Stimulated activated CD4-positive, alpha-beta T cell treated with anti-CD3 and anti-CD28 coated beads, TNF-alpha, amount 100 ng/mL, for 24 hours (primary cell): ENCODE measurements at places on chromosomes 3 and 15.

DNA sequence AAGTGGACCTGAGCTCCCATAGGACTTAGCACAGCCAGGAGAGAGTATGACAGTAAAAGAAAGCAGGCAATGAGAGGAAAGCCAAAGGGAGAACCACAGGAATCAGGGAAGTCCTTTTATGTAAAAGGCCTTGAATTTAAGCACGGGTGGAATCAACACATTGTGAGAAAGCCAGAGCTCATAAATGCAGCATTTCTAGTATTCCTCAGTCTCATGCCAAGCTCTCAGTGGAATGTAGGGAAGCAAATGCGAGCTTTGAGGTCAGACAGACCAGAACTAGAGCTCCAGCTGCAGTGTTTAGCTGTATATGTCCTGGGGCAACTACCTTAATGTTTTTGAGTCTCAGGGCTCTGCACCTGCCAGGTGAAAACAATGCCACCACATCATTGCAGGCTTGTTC lies 132.1 kb upstream of the TRIM42 start:
- DNase-seq: no peak

DNA sequence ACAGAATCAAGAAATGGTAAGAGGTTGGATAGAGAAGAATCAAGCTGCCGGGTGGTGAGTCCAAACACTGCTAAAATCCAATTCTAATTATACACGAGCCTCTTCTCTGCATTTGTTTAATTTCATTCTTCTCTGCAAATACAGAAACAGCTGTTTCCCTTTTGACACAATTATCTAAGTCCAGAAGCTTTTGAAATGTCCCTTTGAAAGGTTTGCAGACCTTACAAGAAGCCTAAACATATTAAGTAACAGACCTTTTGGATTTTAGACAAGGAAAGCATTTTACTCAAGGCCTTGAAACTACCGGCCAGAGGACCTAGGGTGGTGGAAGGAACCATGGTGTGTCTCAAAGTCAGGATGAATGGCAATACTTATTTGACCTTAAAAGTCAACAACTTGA lies 403.8 kb upstream of the ADAMTS9 start:
- DNase-seq: no peak

- no peak for DNase-seq
Observed at GRCh38 chr3:173644086-173645082, 246.8 kb downstream of the NLGN1 start.

DNA sequence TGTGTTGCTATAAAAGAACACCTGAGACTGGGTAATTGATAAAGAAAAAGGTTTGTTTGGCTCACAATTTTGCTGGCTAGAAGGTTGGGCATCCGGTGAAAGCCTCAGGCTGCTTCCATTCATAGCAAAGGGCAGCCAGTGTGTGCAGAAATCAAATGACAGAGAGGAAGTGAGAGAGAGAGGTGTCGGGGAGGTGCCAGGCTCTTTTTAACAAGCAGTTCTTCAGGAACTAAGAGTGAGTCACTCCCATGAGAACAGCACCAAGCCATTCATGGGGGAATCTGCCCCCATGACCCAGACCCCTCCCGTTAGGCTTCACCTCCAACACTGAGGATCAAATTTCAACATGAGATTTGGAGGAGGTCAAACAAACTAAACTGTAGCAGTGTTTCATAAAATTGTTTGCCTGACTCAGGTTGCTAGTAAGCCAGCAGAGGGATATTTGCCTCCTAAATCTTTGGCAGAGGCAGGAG lies 4.5 kb upstream of the PARP15 start:
- peak; percentile 15 for DNase-seq

DNA sequence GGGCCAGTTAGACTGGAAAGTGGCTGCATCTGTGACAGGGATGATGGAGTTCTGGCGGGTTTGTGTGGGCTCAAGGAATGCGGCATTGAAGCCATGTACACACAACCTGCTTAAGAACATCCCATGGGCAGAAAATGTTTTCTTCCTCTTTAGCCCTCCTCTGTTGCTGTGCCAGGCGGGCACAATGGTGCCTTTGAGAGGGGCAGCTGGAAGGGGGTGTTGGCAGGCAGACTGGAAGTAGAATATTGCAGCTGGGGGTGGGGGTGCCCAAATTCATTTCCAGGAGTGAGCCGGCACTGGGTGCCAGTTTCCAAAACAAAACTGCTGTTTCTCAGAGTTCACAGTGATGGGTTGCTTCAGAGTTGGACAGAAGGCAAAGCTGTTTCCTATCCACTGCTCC lies 91.8 kb upstream of the ETV5 start:
- no peak for DNase-seq

GRCh38 chr3:13528217-13528867 lies 20.6 kb upstream of the FBLN2 start:
- no peak for DNase-seq

DNA sequence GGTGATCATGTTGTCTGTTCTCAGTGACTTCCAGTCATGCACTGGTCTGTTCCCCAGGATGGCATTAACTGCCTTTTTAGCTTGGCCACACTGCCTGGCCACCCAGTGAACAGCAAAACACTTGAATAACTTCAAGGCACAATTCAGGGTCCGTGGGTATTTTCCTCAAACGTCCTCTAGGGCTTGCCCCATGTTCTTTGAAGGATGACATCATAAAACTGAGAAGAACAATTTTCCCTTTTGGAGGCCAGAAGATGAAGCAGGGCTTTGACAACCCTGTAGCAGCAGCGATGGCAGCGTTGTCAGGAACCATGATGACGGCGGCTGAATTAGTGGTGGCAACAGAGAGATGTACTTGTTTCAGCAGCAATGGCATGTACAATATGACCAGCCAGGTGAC lies 465.9 kb upstream of the ONECUT1 start:
- no peak for DNase-seq

- DNase-seq: no peak
Observed at GRCh38 chr15:68204776-68205557, at the start of gene CALML4. TSS of gene CALML4 (minus strand) at chr15:68205332. CDS start at chr15:68205247, 85 bp downstream.
